Glomerular endothelial cell (primary cell): ENCODE measurements at places on chromosomes 1 and 21. TPM values are rescaled to one million over a fixed set of nuclear protein-coding genes. Genes with fewer than 3 reads are reported as not detected.

GRCh38 chr1:12244078-12244477 is 14.2 kb downstream of the VPS13D start:
- DNase-seq, result no peak

GRCh38 chr1:51410568-51411460 is 80.5 kb upstream of the TTC39A start:
- no peak for DNase-seq

The RPS8 gene
- total RNA-seq, result 1,433 and 2,325 TPM in 2 replicates

The SOAT1 gene
- total RNA-seq, result 17.1 and 23.6 TPM in 2 replicates

DNA sequence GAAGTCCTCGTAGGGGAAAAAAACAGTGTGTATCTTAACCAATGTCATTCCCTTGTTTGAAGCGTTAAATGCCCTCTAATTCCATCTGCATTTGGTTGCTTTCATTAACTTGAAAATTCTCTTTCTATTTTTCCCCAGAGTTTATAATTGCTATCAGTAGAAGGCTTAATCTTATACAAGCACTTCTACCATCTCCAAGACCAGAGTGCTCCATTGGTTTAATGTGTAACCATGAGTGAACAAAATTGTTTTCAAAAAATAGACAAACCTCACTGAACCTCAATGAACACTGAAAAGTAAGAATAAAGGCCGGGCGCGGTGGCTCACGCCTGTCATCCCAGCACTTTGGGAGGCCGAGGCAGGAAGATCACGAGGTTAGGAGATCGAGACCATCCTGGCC is 141.3 kb downstream of the RGS7 start:
- DNase-seq, result no peak

- no peak for DNase-seq
Measured at GRCh38 chr1:116493484-116494352, 77.1 kb downstream of the CD58 start.

DNA sequence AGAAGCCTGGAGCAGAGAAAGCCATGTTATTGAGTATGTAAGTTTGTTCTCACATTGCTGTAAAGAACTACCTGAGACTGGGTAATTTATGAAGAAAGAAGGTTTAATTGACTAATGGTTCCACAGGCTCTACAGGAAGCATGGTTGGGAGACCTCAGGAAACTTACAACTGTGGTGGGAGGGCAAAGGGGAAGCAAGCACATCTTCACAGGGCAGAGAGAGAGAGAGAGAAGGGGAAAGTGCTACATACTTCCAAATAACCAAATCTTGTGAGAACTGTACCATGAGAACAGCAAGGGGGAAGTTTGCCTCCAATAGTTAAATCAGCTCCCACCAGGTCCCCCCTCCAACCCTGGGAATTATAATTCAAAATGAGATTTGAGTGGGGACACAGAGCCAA is 302.7 kb downstream of the ST6GALNAC3 start:
- no peak for DNase-seq

- DNase-seq, result no peak
Measured at GRCh38 chr1:82377201-82377884, 576.6 kb downstream of the ADGRL2 start.

- no peak for DNase-seq
Measured at GRCh38 chr1:47651311-47652089, 213.7 kb downstream of the FOXD2 start.

The HMCN1 gene
- total RNA-seq, result 1.3 and 9.2 TPM in 2 replicates

GRCh38 chr1:211468595-211468994 is 23.4 kb downstream of the RD3 start:
- DNase-seq, result peak; percentile 83

The TENT5C gene
- 0.41 and 0.92 TPM in 2 replicates for total RNA-seq

- DNase-seq, result no peak
Measured at GRCh38 chr1:50860256-50860655, 99.8 kb downstream of the FAF1 start.

- no peak for DNase-seq
Measured at GRCh38 chr1:78370779-78371482, 119.8 kb upstream of the PTGFR start.

The PPFIA4 gene
- 0.29 and 6.8 TPM in 2 replicates for total RNA-seq

GRCh38 chr1:2556277-2556677 is at the start of gene TNFRSF14:
TSS of gene TNFRSF14 (plus strand) at chr1:2556371. CDS start at chr1:2556665, 294 bp downstream.
- no peak for DNase-seq

- DNase-seq, result no peak
Measured at GRCh38 chr1:19067182-19067911, 110.9 kb upstream of the IFFO2 start.

DNA sequence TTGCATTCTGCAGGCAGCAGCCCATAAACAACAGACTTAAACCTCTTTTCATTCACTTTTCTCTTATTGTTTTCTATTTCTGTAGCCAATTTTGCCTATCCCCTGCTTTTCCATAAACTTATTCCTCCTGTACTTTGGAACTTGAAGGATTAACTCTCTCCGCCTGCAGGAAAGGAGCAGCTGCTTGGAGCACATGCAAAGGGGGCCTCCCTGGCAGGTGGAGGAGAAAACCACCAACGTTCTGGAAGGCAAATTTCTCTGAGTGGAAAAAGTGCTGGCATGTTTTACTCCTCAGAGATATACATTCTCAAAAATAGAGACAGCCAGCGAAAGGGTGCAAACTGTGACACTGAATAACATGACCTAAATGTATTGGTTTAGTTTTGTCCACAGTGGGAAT is 33.6 kb downstream of the RGS21 start:
- no peak for DNase-seq

GRCh38 chr1:167110586-167110985 is 16.7 kb downstream of the STYXL2 start:
- DNase-seq, result no peak

DNA sequence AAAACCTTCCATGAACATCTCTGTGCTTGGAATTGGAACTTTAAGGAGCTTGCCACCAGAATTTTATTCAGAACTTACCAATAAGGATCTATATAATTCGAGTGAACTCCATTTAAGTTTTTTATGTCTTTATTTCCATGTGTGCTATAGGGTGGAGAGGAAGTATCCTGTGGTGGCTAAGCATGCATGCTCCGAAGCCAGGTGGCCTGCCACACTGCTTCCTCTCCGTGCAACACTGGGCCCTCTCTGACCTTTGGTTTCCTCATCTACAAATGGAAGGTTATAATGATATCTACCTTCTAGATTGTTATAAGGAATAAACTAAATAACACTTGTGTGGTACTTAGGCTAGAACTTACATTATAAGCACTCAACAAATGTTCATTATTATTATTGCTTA is 382.1 kb downstream of the PTPRC start:
- no peak for DNase-seq

The EXO1 gene
- 3.8 and 4.3 TPM in 2 replicates for total RNA-seq

DNA sequence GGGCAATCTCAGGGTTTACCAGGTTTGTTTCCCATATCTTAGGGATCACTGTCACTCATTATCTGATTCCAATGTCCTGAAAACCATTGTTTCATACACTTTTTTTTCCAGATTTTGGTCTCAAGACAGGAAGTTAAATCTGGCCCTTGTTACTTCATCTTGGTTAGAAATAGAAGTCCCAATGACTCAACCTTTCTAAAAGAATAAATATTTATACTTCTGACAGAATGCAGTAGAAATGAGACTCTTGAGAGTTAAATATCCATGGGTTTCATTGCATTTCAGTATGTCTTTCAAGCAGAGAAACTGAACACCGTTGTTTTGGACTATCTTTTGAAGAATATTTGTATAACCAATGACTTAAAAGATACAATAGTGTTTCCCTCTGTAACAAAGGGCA is 19.8 kb upstream of the VCAM1 start:
- no peak for DNase-seq

The SPRR2A gene
- total RNA-seq, result not detected in 2 replicates

GRCh38 chr1:208874915-208875314 is 630.7 kb upstream of the PLXNA2 start:
- no peak for DNase-seq

The NR1I3 gene
- total RNA-seq, result not detected in 2 replicates

The FCGR2B gene
- not detected in 2 replicates for total RNA-seq

GRCh38 chr1:89839516-89839915 is 18.7 kb downstream of the LRRC8D start:
- DNase-seq, result no peak

- no peak for DNase-seq
Measured at GRCh38 chr1:239733995-239734394, 347.6 kb downstream of the CHRM3 start.

GRCh38 chr21:36412916-36413315 is 27.7 kb downstream of the CHAF1B start:
- no peak for DNase-seq

DNA sequence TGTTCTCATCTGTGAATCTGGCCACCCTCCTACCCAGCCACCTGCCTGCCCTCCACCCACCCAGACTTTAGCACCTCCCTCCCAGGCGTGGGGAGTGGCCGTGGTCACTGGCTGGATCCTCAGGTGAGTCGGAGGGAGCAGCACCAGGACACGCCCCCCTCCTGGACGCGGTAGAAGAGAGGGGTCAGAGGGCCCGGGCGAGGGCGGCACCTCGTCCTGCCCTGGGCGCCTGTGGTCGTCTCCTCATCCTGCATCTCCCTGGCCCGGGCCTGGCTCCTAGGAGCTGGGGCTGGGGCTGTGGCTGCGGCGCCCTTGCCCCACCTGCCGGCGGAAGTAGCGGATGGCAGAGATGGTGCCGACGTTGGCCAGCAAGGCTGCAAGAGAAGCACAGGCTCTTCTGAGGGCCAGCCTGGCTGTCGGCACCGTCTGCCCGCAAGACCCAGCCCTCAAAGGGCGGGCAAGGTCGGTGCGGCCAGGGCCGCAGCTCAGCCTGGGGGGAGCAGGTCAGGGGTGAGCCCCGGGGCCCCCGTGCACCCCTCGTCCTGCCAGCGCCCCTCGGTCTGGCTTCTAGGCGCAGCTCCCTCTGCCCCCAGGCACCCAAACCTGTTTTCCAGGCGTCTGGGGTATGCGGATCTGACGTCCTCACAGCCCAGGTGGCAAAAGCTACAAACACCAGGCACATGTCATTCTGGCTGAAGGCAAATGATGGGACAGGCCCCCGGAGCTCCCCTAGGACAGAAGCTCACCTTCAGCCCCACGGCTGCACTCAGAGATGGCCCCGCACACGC is 5.8 kb downstream of the PERM1 start:
- no peak for DNase-seq

The CELA2A gene
- total RNA-seq, result not detected in 2 replicates

DNA sequence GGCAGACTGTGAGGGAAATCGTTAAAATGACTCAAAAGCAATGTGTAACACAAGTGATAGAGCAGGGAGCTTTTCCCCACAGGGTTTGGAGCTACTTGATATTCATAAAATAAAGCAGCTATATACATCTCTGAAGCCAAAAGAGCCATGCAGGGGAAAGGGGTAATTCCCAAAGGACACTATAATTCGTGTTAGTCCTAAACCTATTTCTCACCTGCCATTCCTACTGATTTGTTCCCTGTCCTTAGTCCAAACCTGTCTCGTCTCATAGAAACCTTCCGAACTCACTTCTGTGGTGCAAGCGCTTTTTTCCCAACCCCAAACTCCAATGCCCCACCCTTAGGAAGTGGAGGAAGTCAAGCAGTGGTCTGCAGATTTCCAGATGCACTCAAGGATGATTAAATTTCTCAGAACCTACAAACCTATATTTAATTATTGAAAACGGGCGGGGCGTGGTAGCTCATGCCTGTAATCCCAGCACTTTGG is 946 bp upstream of the HNRNPR start:
- no peak for DNase-seq

- no peak for DNase-seq
Measured at GRCh38 chr1:110308247-110308646, 30.9 kb upstream of the RBM15 start.

DNA sequence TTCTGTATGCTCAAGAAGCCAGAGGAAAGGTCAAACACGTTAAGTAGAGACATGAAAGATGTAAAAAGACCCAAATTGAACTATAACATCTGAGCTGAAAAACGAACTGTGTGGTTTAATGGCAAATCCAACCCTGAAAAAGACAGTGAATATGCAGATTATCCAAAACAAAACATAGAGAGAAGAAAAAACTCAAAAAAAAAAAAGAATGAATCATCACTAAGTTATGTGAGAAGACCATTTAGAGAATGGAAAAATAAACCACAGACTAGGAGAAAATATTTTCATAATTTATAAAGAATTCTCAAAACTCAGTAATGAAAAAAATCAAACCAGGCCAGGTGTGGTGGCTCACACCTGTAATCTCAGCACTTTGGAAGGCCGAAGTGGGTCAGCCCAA is 253.3 kb downstream of the PLPP3 start:
- no peak for DNase-seq

GRCh38 chr1:23816906-23817305 is 8.3 kb downstream of the HMGCL start:
- DNase-seq, result no peak

The VSIG8 gene
- total RNA-seq, result 0.35 TPM in 1 of 2 replicates, not detected in the other

The MYOG gene
- total RNA-seq, result not detected in 2 replicates

DNA sequence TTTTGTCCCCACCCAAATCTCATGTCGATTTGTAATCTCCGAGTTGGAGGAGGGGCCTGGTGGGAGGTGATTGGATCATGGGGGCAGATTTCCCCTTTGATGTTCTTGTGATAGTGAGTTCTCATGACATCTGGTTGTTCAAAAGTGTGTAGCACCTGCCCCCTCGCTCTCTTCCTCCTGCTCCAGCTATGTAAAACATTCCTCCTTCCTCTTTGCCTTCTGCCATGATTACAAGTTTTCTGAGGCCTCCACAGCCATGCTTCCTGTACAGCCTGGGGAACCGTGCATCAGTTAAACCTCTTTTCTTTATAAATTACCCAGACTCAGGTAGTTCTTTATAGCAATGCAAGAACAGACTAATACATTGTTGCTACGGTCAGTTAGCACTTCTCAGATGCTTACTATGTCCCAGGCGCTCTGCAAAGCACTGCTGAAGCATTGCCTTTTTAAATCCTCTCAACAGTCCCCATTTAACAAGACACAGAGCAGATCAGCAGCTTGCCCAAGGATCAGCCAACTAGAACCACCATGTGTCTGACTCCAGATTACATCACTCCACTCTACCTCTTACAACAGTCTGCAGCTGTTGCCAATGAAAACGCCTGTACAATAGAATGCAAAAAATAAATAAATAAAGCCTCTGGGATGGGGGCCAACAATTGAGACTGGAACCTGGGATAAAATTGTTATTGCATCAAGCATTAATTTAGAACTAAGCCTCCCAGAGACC is 52.4 kb upstream of the USP1 start:
- DNase-seq, result no peak

DNA sequence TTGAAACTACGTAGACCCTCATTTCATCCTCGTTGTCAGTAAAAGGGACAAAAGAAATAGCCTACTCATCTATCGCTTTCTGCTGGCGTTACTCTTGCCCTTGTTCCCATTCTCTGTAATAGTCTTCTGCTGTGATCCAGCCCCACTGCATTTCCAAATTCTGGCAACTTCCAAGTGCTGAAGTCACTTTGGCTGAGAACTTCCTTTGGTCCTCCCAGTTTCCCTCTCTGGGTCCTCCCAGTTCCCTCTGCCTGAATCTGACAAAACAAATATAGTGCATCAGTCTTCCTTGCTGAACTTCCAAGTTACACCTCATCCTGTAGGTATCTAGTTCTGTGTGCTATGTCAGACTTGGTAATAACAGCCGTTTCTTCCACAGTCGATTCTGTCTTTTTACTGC is 47.0 kb upstream of the PLA2G4A start:
- DNase-seq, result no peak

- no peak for DNase-seq
Measured at GRCh38 chr1:87830432-87830978, 501.8 kb downstream of the LMO4 start.

- DNase-seq, result no peak
Measured at GRCh38 chr1:180358649-180359048, 128.6 kb downstream of the LHX4 start.
